ENCODE measurements at places on chromosomes 2 and 18. TPM values are rescaled to one million over a fixed set of nuclear protein-coding genes. Genes with fewer than 3 reads are reported as not detected.

Gene SCN2A
- polyA plus RNA-seq: not detected

- no peak for DNase-seq
Measured at GRCh38 chr2:178450524-178450773, 526 bp downstream of the PRKRA start.

DNA sequence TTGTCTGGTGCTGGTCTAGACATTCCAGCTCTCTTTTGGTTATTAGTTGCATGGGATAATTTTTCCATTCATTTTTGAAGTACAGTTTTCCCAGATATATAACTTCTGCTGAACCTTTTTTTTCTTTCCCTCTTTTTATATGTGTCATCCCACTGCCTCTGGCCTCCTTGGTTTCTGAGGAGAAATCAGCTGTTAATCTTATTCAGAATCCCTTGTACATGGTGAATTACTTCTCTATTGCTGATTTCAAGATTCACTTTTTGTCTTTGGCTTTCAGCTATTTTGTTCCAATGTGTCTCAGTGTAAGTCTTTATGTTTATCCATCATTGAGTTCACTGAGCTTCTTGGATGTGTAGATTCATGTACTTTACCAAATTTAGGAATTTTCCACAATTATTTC, 99.7 kb downstream of the ARHGEF4 start:
- no peak for DNase-seq

GRCh38 chr2:133777574-133777960, 209.3 kb upstream of the NCKAP5 start:
- DNase-seq: no peak

DNA sequence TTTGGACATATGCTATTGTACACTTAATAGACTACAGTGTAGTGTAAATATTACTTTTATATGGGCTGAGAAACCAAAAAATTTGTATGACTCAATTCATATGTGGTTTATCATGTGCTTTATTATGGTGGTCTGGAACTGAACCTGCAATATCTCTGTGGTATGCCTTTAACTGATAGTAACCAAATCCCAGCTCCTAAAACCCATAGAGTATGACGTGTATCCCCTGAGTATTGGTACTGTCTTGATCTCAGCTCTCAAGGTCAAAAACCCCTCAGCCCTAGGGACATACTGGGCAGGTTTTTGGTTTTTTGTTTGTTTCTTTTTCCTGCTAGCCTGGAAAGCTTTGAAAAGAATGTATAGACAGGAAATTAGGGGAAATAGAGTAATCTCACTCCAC, 42.2 kb upstream of the ARHGAP15 start:
- no peak for DNase-seq

Measured in naive thymus-derived CD8-positive, alpha-beta T cell (primary cell).